Activated CD4-positive, alpha-beta T cell treated with anti-CD3 and anti-CD28 coated beads, Interleukin-2, amount 50 U/mL, for 48 hours (primary cell): ENCODE measurements at places on chromosomes 5 and 9.
A peak's percentile ranks its signal among the peaks of the same experiment; 100 is the strongest.

- DNase-seq = no peak
Observed at GRCh38 chr5:8892926-8893325, 652.9 kb downstream of the SEMA5A start.

DNA sequence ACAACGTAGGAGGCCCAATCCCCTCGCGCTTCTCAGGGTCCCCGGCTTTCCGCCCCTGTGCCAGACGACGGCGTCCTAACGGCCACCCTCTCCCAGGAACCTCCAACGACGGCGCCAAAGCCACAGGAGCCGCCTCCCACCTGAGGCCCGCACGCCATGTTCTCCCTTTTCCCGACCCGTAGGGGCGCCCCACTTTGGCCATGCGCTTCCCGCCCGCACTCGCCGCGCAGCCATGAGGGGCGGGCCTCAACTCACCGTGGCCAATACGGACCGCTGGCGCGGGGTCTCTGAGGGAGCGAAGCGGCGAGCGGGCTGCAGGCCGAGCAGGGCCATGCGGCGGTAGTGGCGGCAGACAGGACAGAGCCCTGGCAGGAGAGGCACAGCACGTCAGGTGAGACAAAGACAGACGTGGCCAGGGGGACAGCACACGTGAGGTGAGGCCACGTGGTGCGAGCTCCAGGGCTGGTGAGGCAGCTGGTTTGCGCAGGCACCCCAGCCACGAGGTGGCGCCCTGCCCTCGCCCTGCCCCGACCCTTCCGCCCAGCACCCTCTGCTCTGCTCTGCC lies 1005.5 kb upstream of the PTPRD start:
- no peak for DNase-seq

DNA sequence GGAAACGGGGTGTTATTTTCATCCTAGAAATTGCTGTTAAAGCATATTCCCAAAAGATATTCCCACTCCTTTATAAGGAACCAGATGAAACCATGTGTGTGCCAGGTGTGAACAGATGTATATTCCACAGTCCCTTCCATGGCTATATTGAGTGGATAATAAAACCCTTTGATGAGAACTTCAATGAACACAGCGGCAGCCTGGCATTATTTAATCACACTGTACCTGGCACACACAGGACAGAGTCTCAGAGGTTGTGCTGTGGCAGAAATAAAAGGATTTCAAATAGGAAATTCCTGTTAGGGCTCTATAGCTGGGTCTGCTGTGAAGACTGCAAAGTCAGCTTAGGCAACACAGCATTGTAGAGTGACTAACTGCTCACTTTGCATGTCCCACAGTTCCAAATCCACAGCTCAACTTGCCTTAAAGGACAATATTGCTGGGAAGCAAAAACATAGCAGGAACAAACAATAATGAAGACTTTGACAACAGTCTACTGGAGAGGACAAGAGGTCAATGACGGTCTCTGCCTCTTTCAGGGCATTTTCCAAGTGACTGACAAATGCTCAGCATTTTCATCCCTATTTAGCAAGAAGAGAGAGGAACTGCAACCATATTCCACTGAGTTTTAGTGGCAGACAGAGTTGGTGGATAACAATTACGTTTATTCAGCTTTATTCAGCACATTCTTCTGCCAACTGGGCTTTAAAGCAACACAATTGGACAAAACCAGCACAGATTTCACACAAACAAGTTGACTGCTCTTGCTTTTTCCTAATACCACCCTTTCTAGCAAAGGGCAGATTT lies 255.7 kb upstream of the RGMB start:
- no peak for DNase-seq

GRCh38 chr9:121744687-121745395 lies 93.4 kb downstream of the DAB2IP start:
- no peak for DNase-seq

DNA sequence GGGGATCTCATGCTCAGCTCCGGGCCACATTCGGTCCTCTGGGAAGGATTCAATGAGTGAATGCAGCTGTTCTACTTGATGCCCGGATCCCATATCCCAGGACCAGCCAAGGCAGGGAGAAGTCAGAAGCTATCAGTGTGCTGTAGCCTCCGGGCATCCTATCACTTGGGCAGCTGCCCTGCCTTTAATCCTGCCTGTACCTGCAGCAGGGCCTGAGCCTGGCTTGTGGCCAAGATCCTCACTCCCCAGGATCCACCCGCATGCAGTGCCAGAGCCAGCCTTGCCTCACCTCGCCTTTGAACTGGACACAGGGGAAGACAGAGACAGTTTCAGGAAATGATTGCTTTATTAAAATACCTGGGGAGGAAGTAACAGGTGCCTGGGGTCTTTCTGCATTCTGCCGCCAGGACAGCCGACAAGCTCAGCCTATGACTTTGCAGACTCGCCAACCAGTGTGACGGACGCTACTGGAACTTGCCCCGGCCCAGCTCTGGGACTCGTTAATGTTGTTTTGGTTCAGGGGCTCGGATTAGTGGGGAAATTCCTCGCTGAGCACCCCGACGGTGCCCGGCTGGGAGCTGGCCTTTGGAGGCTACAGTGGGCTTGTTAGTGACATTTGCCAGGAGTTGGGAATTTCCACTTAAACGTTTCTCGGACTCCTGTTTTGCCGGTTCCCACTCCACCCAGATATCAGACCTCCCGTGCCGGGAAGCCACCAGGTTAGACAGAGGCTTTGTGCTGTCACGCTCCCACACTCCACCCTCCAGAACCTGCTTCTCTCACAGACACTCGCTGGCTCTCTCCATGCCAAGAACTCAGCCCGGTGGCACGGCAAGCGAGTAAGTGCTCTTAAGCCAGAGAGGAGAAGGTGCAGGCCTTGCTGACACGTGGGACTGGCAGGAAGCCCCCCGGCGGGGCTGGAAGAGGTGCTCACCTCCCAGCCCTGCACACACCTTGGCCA lies 721 bp downstream of the PTGES start:
- DNase-seq = no peak

- no peak for DNase-seq
Observed at GRCh38 chr5:67187006-67187715, 9.4 kb downstream of the CD180 start.

DNA sequence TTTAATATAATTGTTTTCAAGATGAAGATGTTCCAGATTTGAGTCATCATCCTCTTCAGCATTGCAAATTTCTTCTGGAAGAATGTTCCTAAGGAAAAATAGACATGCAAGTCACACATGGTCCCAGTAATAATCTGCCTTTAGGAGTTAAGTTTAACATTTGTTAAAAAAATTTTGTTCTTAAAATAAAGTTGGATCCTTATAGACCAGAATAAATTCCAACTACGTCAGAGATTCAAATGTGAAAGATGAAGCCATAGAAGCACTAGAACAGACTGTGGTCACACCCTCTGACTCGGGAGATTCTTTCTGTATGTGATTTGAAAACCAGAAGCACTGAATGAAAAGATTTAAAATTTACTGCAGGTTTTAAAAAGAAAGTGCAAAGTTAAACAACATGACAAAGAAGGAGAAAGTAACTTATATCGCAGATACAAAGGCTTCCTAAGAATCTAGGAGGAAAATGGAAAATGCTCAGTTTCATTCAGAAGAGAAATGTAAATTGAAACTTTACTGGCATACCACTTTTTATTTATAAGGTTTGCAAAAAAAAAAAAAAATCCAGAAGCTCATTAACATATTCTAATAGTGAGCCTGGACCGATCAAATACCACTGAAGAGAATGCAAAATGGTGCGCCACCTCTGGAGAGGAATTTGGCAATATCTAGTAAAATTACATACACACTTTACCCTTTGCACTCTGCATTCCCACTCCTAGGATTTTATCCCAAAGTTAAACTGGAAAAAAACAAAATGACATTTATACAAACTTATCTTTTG lies 14.3 kb upstream of the ASPN start:
- no peak for DNase-seq

GRCh38 chr5:124671193-124671592 lies 75.2 kb downstream of the ZNF608 start:
- DNase-seq = no peak

DNA sequence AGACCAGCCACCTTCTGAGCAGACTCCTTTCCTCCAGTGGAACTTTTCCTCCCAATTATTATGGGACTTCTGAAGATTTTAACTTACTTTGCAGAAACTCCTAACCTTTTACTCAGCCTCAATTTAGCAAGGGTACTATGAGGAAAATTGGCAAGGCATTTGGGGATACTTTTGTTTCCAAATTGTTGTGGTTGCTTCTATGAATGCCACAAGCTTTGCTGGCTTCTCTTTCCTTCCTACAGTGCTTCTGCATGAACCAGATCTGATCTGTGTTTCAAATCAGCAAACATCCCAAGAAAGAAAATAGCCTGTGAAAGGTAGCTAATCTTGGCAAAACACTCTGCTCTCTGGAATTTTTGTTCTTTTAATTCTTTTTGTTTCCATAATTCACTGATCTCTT lies 57.3 kb upstream of the TAF11L2 start:
- DNase-seq = no peak

- peak; percentile 9 for DNase-seq
Observed at GRCh38 chr5:18744441-18744840, 1110.2 kb downstream of the TAF11L14 start.

DNA sequence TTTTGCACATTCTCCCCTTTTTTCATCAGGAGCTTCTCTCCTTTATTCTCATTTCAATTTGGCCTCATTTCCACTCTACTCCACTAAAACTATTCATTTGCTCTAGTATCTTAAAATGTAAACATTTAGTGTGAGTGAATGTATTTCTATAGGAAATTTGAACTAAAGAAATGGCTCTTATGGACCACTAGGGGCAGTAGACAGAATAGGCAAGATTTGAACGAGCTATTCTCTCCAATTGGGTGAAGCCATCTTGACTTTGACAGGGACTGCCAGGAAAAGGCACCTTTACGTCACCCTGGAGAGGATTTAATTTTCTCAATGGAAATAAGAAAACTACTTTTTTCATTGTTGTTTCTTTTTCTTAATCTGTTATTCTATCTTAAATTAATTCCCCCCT lies 666.3 kb downstream of the DNAH5 start:
- DNase-seq = no peak

GRCh38 chr9:131690941-131691573 lies 48.8 kb downstream of the RAPGEF1 start:
- no peak for DNase-seq

DNA sequence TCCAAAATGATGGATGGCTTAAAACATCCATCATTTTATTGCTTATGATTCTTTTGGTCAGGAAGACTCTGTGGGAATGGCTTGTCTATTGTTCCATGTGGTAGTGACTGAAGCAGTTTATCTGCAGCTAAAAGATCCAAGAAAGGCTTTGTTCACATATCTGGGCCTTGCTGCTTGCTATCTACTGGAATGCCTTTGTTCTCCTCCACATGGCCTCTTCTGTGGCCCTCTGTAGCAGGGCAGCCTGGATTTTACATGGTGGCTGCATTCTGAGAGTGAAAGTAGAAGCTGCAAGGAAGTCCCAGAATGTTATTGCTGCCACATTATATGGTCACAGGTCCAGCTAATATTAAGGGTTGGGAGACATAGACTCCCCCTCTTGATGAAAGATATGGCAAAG lies 35.1 kb downstream of the DMXL1 start:
- DNase-seq = no peak

- DNase-seq = no peak
Observed at GRCh38 chr5:77066823-77067442, 20.2 kb downstream of the ZBED3 start.

DNA sequence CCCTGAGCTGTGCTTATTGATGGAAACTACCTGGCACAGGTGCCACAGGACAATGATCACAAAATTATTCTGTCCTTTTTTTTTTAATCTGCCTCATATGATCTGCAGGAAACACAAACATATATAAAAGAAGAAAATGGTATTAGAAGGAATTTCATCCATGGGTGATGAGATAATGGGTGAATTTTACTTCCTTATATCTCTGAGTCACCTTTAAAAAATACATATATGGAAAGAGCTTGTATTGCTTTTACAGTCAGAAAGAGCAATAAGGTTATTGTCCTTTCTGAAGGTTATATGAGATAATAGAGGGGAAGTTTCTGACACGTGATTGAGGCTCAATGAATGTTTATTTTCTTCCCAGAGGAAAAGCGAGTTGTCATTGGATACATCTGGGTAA lies 31.6 kb downstream of the NEURL1B start:
- DNase-seq = no peak

GRCh38 chr5:107381189-107381856 lies 289.4 kb downstream of the EFNA5 start:
- DNase-seq = no peak
